Melanocyte of skin (primary cell): ENCODE measurements at places on chromosomes 7 and 10. TPM values are rescaled to one million over a fixed set of nuclear protein-coding genes. Genes with fewer than 3 reads are reported as not detected.

The GJD4 gene
- not detected in 2 replicates for total RNA-seq

The HPS1 gene
- 54.0 and 92.3 TPM in 2 replicates for total RNA-seq

The CYP2C18 gene
- total RNA-seq: not detected in 2 replicates

The PHKG1 gene
- total RNA-seq: under 0.01 and 2.2 TPM in 2 replicates

The SLC39A12 gene
- total RNA-seq: under 0.01 and 0.69 TPM in 2 replicates

The CPVL gene
- 1.4 and 3.6 TPM in 2 replicates for total RNA-seq

The GARIN1A gene
- total RNA-seq: 1.00 and 1.1 TPM in 2 replicates

The TAS2R16 gene
- total RNA-seq: not detected in 2 replicates

The GRID2IP gene
- not detected in 2 replicates for total RNA-seq

The HTR5A gene
- 0.15 TPM in 1 of 2 replicates, not detected in the other for total RNA-seq
